ENCODE measurements at places on chromosomes 1 and 21. TPM values are rescaled to one million over a fixed set of nuclear protein-coding genes. Genes with fewer than 3 reads are reported as not detected.

Gene SPRR2G
- polyA plus RNA-seq: not detected

Gene DUSP23
- 21.3 TPM for polyA plus RNA-seq

Gene C1orf94
- polyA plus RNA-seq: 1.7 TPM

Gene PRKCZ
- 123 TPM for polyA plus RNA-seq

Gene NUF2
- polyA plus RNA-seq: 12.5 TPM

Gene BMP8B
- polyA plus RNA-seq: 19.4 TPM

Gene GBP4
- 1.9 TPM for polyA plus RNA-seq

Gene THBS3
- polyA plus RNA-seq: 57.6 TPM

DNA sequence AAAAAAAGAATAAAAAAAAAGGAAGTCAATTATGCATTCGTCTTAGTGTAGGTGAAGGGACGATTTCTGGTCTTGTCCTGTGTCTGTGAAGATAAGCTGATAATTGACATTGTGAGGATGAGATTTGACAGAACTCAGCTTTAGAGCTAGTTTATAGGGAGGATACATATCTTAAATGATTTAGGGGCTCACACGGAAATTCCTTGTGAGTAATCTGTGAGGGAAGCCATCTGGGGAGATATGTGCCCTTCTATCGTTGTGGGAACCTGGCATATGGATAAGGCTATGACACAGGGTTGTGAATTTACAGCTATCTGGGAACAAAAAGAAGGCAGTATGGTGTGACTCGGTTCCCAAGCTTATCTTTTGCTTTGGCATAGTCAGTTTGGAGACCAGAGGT is 71.1 kb downstream of the RABGAP1L start:
- no peaks in the 10 kb centered on the region for H3K36me3 ChIP-seq
- no peaks in the 10 kb centered on the region for H3K27me3 ChIP-seq
- H3K27ac ChIP-seq: no peak overlapping the region
- H3K4me3 ChIP-seq: no peak overlapping the region
- no peaks in the 10 kb centered on the region for H3K4me1 ChIP-seq
- no peak for DNase-seq

GRCh38 chr21:31865429-31865970 is 7.3 kb upstream of the HUNK start:
- H3K4me3 ChIP-seq: no peak overlapping the region
- H3K27me3 ChIP-seq: peaks cover 5% of the 10 kb centered on the region
- no peak overlapping the region for H3K27ac ChIP-seq
- no peaks in the 10 kb centered on the region for H3K36me3 ChIP-seq
- DNase-seq: no peak

GRCh38 chr1:40183055-40183710 is 22.0 kb downstream of the RLF start:
- no peaks in the 10 kb centered on the region for H3K27me3 ChIP-seq
- H3K4me1 ChIP-seq: no peaks in the 10 kb centered on the region
- no peak overlapping the region for H3K27ac ChIP-seq

DNA sequence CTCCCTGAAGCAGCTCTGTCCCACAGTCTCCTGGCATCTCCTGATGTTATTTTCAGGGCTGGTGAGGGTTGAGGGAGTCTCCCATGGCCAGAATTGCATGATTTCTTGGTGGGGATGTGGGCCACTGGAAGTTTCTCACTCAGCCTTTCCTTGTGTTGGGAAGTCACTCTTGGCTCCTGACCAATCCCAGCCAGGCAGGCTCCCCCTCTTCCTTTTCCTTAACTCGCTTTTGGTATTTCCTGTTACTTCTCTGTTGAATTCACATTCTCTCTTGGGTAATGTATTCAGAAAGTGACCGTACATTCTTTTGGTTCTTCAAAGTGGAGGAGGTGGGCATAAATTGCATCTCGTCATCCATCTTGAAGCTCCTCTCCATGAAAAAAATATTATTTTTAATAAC is 135.7 kb downstream of the PCBP3 start:
- no peaks in the 10 kb centered on the region for H3K27me3 ChIP-seq
- H3K27ac ChIP-seq: no peak overlapping the region
- no peak for DNase-seq
- H3K36me3 ChIP-seq: no peaks in the 10 kb centered on the region

- no peaks in the 10 kb centered on the region for H3K36me3 ChIP-seq
- H3K4me3 ChIP-seq: no peak overlapping the region
- no peak for DNase-seq
- no peaks in the 10 kb centered on the region for H3K4me1 ChIP-seq
These were observed 45.3 kb upstream of the MTF2 start for GRCh38 chr1:93033785-93034184.

- H3K27ac ChIP-seq: peak overlapping the region; percentile 65
- H3K4me3 ChIP-seq: peak overlapping the region; percentile 9
- peaks cover 11% of the 10 kb centered on the region for H3K4me1 ChIP-seq
These were observed 857.4 kb downstream of the USP25 start for GRCh38 chr21:16587141-16587581.

DNA sequence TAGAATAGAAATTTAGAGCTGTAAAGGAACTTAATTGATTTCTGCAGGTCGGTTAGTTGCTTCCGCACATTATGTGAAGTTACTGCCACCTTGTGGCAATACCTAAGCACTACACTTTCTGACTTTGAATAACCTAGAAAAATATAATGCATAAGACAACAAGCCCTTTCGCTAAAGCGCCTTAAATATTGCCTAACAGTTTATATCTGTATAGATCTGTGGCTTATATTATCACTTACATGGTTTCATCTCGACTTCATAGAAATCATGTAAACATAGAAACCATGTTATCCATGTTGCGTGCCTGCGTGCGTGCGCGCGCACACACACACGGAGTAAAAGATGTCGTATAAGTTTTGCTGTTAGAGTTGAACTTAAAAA is 10.9 kb upstream of the IFI16 start:
- H3K4me1 ChIP-seq: peaks cover 2% of the 10 kb centered on the region
- H3K4me3 ChIP-seq: peak overlapping the region; percentile 63
- peak overlapping the region; percentile 96 for H3K27ac ChIP-seq
- peak; percentile 68 for DNase-seq
- no peaks in the 10 kb centered on the region for H3K27me3 ChIP-seq
- no peaks in the 10 kb centered on the region for H3K36me3 ChIP-seq

DNA sequence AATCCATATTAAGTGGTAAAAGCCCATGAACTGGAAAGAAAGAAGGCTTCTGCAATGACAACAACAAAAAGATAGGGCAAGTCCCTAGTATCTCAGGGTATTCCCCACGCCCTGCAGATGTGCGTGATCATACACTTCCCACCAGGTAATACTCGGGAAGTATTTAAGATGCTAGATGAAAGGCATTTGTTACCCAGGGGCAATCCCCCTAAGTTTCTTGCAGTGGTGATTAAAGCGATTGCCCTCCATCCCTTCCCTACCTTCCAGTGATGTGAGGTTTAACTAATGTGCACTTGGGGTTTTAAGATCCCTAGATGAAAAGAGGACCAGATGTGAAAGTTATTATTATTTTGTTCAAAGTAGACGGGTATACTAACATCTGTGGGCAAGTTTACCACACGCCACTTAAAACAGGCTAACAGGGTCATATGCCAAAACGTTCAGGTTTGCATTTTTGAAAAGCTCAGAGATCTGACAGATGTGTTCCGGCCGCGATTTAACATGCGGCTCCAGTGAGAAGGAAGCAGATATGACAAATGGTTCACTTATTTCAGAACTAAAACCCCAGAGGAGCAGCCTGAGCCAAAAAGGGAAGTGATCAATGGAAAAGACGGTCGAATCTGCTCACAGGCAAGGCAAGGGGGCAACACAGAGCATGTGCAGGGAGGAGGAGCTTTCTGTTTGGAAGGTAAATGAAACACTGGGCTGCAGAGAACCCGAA is 17.4 kb downstream of the TIAM1 start:
- no peak overlapping the region for H3K27ac ChIP-seq
- H3K27me3 ChIP-seq: no peaks in the 10 kb centered on the region
- no peak overlapping the region for H3K4me3 ChIP-seq
- no peak for DNase-seq
- H3K36me3 ChIP-seq: no peaks in the 10 kb centered on the region
- H3K4me1 ChIP-seq: no peaks in the 10 kb centered on the region

DNA sequence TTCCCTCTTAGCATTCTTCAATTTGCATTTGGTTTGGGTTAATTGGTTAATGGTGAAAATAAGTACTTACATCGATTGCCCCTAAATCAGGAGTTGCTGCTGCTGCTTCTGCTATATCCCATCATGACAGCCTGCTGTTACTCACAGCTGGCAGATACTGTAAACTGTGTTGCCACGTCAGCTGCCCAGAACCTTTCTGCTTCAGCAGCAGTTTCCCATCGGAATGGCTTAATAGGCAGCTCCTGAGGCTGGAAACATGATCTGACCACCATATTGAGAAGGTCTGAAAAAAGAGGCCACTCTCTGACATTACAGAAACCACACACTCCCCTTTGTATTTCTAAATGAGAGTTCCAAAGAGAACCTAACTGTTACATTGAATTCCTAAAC is 14.3 kb upstream of the SEC16B start:
- H3K27me3 ChIP-seq: no peaks in the 10 kb centered on the region
- H3K4me3 ChIP-seq: peak overlapping the region; percentile 25
- H3K36me3 ChIP-seq: no peaks in the 10 kb centered on the region
- H3K27ac ChIP-seq: peak overlapping the region; percentile 62

- H3K27me3 ChIP-seq: no peaks in the 10 kb centered on the region
- no peak overlapping the region for H3K27ac ChIP-seq
- H3K4me1 ChIP-seq: no peaks in the 10 kb centered on the region
- peak; percentile 14 for DNase-seq
These were observed 67.6 kb downstream of the FH start for GRCh38 chr1:241451956-241452355.

DNA sequence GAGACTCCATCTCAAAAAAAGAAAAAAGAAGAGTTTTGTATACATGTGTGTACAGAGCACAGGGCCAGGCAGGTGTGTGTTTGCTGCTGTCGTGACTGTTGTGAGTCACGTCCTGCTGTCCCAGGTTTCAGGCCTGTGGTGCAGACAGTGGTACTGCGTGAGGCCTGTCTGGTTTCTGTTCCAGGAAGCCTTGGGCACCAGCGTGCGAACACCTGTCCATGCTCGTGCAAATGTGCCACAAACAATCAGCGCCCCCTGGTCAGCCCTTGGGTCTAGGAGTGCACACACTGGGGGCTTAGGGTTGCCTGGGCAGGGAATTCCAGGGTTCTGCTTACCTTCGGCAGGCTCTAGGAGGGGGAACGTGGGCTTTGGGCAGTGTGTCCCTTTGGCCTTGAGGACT is 16.9 kb downstream of the GPR157 start:
- no peak overlapping the region for H3K4me3 ChIP-seq
- peaks cover 2% of the 10 kb centered on the region for H3K36me3 ChIP-seq
- H3K4me1 ChIP-seq: peaks cover 17% of the 10 kb centered on the region
- H3K27me3 ChIP-seq: no peaks in the 10 kb centered on the region
- no peak overlapping the region for H3K27ac ChIP-seq

DNA sequence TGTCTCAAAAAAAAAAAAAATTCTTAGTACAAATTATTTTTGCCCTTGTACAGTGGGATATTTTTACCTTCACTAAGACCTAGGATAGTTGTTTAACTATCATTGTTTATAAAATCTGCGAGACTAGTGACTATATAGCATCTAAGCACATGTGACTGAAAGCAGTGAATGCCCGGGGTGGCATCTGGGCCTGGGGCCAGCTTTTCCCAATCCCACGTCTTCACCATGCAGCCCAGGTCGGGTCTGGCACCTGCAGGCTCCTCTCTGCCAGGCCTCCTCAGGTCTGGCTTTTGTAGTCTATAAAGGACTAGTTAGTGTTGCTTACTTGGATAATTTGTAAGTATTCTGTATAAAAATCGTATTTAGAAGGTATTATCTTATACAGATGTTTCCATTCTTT is 40.8 kb downstream of the CBS start:
- H3K4me1 ChIP-seq: no peaks in the 10 kb centered on the region
- no peak overlapping the region for H3K27ac ChIP-seq
- H3K4me3 ChIP-seq: no peak overlapping the region
- H3K36me3 ChIP-seq: peaks cover 32% of the 10 kb centered on the region

DNA sequence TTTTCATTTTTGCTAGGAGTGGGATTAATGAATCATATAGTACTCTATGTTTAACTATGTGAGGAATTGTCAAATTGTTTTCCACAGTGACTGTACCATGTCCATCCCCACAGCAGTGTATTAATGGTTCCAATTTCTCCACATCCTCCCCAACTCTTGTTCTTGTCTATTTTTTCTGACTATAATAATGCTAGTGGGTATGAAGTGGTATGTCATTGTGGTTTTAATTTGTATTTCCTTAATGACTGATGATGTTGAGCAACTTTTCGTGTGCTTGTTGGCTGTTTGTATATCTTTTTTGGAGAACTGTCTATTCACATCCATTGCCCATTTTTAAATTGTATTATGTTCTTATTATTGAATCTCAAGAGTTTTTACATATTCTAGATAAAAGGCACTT is 10.0 kb upstream of the KPRP start:
- no peak overlapping the region for H3K4me3 ChIP-seq
- no peaks in the 10 kb centered on the region for H3K4me1 ChIP-seq
- no peaks in the 10 kb centered on the region for H3K27me3 ChIP-seq
- DNase-seq: no peak
- no peaks in the 10 kb centered on the region for H3K36me3 ChIP-seq

- no peak overlapping the region for H3K4me3 ChIP-seq
- no peaks in the 10 kb centered on the region for H3K27me3 ChIP-seq
- H3K27ac ChIP-seq: no peak overlapping the region
- no peaks in the 10 kb centered on the region for H3K4me1 ChIP-seq
- no peak for DNase-seq
These were observed 87.4 kb downstream of the OBSCN start for GRCh38 chr1:228295201-228295600.

DNA sequence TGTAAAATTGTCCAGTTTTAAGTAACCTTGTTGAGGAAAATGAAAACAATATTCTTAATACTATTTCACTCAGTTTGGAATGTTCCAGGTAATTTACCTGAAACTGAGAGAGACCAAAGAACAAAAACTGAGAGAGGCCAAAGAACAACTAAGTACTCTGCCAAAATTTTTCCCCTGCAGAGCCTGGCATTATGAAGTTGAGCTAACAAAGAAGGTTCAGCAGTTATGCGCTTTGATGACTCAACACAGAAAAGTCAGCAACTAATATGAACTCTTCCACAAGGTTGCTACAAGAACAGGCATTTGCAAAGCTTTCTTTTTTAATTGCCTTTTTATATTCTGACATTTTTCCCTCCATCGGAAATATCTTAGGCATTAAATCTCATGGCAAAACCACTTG is 270.9 kb downstream of the CHRM3 start:
- no peaks in the 10 kb centered on the region for H3K27me3 ChIP-seq
- no peak overlapping the region for H3K4me3 ChIP-seq
- no peak overlapping the region for H3K27ac ChIP-seq
- no peaks in the 10 kb centered on the region for H3K4me1 ChIP-seq

- H3K27ac ChIP-seq: no peak overlapping the region
- H3K27me3 ChIP-seq: no peaks in the 10 kb centered on the region
- H3K4me1 ChIP-seq: no peaks in the 10 kb centered on the region
- no peak for DNase-seq
These were observed 49.7 kb downstream of the TCP10L start for GRCh38 chr21:32535612-32536011.

GRCh38 chr1:167905182-167905581 is 8.8 kb downstream of the ADCY10 start:
- no peak overlapping the region for H3K4me3 ChIP-seq
- no peak overlapping the region for H3K27ac ChIP-seq
- no peak for DNase-seq

DNA sequence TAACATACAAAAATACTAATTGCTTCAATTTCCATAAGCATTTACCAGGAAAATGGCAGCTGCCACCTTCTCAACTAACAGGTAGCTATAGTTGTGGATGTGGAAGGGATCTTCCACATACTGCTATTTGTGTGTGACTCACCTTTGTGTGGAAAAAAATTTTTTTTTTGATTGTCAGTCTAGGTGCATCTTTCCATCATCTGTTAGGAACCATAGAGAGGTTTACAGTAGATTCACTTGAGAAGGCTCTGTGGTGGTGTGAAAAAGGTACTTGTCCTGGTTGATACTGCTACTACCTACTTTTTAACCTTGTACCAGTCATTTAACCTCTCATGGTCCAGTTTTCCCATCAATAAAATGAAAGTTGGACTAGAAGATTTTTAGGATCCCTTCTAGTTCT is 12.9 kb downstream of the DDX20 start:
- H3K4me1 ChIP-seq: no peaks in the 10 kb centered on the region
- H3K27ac ChIP-seq: no peak overlapping the region
- peaks cover 12% of the 10 kb centered on the region for H3K36me3 ChIP-seq
